ENCODE measurements at places on chromosomes 2 and 18.

- DNase-seq: no peak
Measured at GRCh38 chr2:27831279-27832050, 58.7 kb downstream of the RBKS start.

DNA sequence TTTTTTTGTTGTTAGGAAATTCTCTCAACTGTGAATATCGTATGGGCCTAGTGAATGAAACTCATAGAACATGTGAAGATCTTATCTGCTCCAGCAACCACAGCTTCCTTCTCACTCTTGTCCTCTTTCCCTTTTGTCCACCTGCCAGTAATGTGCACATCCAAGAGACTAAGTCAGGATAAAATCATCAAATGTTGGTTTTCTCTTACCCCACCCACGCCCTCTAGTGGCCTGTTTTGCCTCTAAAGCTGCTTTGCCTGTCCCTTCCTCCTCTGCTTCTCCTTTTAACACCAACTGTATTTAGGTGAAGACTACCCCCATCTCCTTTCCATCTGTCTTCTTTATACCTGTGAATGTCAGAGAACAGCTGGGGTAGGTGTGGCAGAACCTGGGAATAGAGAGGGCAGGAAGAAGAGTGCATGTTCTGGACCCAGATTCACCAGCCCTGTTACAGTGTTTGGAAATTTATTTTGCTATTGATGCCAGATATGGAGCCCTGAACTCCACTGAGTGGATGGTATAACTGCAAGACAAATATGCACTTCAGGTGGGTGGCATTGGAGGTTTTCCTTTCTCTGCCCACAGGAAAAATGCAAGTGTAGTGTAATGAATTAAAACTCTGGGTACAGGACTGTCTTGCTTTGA is 8.4 kb upstream of the MGAT5 start:
- DNase-seq: peak; percentile 71

DNA sequence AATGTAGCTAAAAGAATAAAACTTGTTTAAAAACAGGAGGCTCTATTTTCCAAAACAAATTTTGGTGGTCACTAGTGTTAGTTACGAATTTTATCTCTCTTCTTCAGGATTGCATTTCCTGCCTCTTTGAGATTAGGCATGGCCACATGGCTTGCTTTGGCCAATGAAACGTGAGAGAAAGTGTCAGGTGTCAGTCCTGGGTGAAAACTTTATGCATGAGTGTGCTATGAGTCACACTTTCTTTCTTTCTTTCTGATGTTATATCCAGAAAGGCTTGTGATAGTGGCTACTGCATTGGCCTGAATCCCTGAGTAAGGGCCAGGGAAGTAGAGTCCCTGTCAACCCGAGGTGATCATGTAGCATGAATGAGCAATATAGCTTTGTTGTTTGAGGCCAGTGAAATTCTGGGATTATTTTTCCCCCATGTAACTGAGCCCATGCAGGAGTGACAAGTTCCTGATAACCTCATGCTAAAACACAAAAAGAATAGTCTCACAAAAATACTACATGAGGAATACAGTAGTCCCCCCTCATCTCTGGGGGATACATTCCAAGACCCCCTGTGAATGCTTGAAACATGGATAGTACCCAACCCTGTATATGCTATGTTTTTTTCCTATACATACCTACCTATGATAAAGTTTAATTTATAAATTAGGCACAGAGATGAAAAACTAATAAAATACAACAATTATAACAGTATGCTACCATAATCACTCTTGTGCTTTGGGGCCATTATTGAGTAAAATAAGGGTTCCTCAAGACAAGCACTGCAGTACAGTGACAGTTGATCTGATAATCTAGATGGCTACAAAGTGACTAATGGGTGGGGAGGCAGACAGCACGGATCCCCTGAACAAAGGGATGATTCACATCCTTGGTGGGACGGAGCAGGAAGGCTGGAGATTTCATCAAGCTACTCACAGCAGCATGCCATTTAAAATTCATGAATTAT is 109.5 kb downstream of the CDC42EP3 start:
- peak; percentile 9 for DNase-seq

- DNase-seq: no peak
Measured at GRCh38 chr2:17010104-17010503, 344.5 kb upstream of the CYRIA start.

- DNase-seq: no peak
Measured at GRCh38 chr2:190722061-190722759, 73.3 kb downstream of the NAB1 start.

DNA sequence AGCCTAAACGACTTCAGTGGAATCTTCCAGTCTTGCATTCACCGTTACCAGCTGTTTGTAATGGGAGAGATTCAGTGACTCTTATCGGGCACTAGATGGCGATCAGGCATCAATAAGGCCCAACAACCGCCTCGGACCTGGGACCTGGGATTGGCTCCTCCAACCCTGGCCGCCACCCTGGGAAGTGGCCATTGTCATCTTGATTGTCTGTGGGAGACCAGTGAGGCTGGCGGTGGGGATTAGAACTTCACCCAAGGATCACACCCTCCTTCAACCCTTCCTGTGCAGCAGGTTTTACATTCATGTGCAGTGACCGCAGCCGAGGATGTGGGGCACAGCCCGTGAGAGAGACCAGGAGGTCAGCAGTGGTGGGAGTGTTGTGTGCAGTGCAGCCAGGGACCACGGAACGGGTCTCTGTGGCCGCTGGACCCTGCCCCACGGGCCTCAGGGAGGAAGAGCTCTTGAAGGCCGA is 85.3 kb downstream of the SPP2 start:
- peak; percentile 40 for DNase-seq
